Stomach (tissue), 19 donors: ENCODE measurements at places on chromosomes 1 and 21. TPM values are rescaled to one million over a fixed set of nuclear protein-coding genes. Genes with fewer than 3 reads are reported as not detected.
A peak's percentile ranks its signal among the peaks of the same experiment; 100 is the strongest.

DNA sequence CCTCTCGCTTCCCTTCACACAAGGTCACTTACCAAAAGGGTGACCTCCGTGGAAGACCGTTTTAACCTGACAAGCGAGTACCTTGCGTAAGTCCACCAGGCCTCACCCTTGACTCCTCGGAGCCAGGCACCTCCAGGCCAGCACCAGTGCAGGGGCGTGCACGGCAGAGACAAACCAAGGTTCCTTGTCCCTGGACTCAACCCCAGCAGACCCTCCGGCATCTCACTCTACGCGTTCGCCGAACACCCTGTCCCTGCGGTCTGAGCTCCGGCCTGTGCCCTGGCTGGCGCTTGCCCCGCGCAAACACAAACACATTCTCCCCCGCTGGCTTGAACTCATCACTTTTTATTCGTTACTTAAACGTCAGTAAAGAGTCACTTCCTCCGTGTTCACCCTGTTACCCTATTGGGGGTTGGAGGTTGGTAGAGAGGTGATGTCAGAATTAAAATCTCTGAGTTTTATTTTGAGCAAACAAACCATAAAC is 4.5 kb downstream of the TBX15 start:
- DNase-seq = no peak

Gene CD48
- 0.58 TPM for total RNA-seq

GRCh38 chr1:227809026-227809425 is 6.4 kb upstream of the PRSS38 start:
- DNase-seq = no peak

DNA sequence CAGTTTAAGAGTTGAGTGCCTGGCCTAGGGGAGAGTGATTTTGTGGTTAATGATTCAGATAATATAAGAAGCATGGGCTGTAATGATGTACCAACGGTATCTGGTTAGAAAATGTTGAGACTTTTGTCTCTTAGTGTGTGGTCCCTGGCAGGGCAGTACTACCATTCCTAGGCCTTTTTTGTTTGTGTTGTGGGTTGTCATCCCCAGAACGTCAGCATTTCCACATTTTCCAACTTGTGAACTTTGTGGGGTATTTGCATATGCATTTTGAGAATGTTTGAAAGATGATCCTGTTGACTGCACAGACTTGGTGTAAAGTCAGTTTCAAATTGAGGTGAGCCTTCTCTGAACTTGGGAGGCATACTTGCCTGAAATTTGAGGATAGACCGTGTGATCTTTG is 11.4 kb downstream of the NEK7 start:
- DNase-seq = no peak

DNA sequence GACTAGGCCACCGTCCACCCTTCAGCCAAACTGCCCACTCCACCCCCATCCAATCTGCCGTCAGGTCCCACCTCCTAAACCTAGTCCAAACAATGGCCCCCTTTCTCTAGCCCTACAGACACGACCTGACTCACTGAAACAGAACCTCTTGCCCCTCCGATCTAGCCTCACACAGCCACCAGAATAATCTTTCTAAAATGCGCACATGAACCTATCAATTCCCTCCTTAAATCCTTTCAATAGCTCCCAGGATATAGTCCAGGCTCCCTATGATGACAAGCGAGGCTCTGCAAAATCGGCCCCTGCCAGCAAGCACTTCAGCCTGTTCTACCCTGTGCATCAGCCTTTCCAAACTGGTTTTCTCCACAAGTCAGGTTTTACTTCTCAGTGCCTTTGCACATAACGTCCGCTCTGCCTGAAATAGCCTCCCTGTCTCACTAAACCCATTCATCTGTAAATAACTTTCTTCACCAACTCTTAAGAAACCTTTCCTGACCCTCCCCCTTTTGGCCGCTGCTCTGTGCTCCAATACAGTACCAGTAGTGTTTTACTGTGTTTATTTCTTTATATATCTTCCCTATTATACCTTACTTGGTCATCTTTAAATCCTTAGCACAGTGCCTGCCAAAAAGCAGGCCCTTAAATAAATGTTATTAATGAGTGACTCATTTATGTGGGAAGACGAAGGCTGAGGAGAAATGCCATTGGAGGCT is 9.0 kb upstream of the CDC20 start:
- peak; percentile 65 for DNase-seq

- DNase-seq = no peak
Measured at GRCh38 chr1:62250126-62250726, 55.6 kb downstream of the L1TD1 start.

Gene TNFSF4
- total RNA-seq = not detected

Gene TRIM67
- total RNA-seq = not detected

Gene RHBG
- not detected for total RNA-seq

GRCh38 chr1:92951141-92951582 is 10.1 kb downstream of the DIPK1A start:
- no peak for DNase-seq
